ENCODE measurements at places on chromosomes 1 and 21.
A peak's percentile ranks its signal among the peaks of the same experiment; 100 is the strongest.

- peak; percentile 58 for DNase-seq
Observed at GRCh38 chr1:40476924-40477677, at the start of gene ZFP69. Gene ZFP69 (plus strand): TSS chr1:40477290. CDS start chr1:40479362, 2,072 bp downstream.

DNA sequence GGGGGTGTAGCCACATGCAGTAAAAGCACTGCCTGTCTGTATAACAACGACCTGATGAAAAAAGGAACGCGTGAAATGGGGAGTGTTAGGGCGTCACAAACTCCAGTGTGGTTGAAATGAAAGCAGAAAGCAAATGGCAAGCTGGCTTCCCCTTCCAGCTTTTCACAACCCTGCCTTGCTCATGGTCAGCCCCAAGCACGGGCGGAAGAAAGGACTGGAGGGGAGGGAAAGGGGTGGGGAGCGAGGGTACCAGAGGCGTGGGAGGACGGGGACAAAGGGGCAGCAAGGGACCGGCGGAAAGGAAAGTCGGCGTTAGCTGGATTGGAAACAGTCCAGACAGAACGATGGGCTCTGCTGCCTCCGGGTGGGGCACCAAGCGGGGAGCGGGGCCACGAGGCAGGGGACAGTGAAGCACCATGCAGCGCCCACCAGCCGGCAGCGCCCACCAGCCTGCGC, 9.6 kb downstream of the VPS26C start:
- no peak for DNase-seq

DNA sequence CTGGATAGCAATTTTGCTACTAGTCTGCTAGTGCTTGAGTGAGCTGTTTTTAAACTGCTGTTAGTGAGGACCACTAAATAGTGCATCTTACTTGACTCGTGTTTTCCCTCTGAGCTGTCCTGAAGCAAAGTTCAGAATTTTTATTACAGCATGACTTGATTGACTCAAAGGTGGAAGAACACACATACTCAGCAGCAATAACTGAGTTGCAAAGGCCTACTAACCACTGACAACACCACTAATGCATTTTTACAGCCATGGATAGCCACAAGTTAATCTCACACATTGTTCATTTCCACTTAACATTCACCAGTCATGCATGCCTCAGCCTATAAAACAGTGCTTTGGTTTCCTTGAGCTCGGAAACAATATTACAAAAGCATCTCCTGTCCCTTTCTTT, 148.7 kb downstream of the RUNX1 start:
- no peak for DNase-seq

- no peak for DNase-seq
Observed at GRCh38 chr1:177043597-177043996, 120.9 kb downstream of the ASTN1 start.

GRCh38 chr1:28921286-28921869, 7.0 kb downstream of the EPB41 start:
- no peak for DNase-seq

DNA sequence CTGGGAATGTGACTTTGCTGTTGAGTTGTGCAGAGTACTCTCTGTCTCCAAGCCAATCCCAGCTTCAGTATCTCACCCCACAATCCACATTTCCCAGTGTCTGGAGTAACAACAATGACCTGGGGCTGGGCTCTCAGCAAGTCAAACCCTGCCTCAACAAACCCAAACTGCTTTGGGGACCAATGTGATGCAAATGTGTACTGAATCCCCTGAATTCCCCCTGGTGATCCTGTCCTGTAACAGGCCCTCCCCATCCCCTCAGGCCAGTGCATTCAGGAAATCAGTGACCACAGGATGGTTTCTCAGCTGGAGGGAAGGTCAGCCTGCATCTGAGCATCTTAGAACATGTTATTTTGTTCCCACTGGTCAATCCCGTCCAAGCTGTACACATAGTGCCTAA, 36.7 kb upstream of the HAO2 start:
- no peak for DNase-seq

- no peak for DNase-seq
Observed at GRCh38 chr1:73979684-73980083, 218.3 kb downstream of the LRRIQ3 start.

DNA sequence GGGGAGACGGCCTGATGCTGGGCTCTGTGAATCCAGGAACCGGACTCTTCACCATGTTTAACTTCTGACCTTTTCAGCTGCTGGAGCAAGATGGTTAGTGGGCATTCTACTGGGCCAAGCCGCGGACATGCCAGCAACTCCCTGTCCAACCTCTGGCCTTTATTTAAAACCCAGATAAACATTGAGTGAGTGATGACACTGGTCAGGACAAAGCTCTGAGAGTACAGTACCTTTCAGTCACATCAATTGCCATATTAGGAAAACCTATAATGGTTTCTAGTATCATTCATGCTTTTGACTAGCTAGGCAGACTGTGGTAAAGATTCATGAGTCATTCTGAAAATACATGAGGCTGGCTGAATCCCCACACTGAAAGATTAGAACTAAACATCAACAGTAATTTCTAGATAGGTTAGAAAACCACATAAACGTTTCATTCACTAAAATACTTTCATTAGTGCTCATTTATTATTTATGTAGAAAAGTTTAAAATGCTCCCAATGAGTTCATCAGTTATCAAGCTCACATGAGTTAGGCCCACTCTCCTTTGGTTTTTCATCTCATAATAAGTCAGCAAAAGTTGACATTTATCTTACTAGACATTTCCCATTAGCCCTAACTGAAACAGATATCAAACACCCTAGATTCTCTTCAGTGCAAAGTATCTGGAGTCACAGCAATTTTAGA, 7.1 kb upstream of the ACTA1 start:
- DNase-seq = peak; percentile 42

DNA sequence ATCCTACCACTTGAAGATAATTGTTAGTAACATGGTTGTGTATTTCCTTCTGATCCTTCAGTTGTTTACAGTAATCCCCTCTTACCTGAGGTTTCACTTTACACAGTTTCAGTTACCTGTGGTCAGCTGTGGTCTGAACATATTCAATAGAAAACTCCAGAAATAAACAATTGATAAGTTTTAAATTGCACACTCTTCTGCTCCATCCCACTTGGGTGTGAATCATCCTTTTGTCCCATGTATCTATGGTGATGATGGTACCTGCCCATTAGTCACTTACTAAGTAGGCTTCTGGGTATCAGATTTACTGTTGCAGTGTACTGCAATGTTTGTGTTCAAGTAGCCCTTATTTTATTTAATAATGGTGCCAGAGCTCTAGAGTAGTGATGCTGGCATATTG, 62.5 kb downstream of the OSBPL9 start:
- DNase-seq = no peak

GRCh38 chr21:34886240-34887104, 162.6 kb downstream of the RUNX1 start:
- no peak for DNase-seq

All from foreskin melanocyte (primary cell).